NCI-H460 (cell line): ENCODE measurements at places on chromosomes 16 and 17.
A peak's percentile ranks its signal among the peaks of the same experiment; 100 is the strongest.

GRCh38 chr17:76407509-76407908 lies 23.1 kb downstream of the SPHK1 start:
- DNase-seq: no peak

- no peak for DNase-seq
These were observed 14.4 kb upstream of the CD300E start for GRCh38 chr17:74637926-74638325.

DNA sequence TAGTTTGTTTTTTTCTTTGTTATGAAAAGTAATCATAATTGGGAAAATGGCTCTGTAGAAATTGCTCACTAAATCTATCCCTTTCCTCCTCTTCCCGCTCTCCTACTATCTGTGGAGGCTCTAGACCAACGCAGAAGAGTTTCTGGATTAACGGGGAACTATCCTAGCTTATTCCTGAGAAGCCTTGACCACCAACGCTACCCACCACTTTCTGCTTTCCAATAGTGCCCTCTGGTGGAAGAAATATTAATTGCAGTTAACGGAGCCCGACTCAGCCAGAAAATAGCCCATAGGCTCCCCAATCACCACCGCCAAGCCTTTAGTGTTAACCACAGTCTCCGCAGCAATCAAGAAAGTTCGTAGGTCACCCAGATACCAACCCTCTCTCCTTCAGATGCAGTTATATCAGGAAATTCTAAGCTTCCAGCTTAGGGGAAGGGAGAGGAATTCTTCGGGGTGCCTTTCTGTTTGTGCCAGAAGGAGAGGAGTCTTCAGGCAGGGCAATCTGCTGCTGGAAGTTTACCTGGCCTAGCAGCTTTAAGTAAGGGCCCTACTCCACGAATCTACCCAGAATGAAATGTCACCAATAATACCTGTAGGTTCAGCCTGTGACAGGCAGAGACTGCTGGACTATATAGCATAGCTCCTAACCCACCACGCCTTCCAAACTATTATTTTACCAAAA lies 23.0 kb upstream of the NSRP1 start:
- DNase-seq: peak; percentile 75

DNA sequence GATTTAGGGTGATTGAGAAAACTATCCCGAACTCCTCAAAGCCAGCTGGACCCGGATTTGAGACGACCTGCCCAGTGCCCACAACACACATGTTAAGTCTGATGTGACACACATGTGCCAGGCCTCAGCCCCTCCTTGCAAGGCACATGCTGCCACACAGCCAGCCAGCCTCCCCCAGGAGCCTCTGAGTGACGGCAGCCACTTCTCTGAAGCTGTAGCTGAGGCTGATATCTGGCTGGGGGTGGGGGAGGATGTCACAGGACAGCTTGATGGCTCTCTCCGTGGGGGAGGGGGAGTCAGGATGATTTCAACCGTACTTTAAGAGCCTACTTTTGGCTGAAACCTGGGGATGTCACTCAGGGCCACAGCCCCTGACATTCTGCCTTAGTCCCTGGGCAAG lies 40.9 kb downstream of the SRCIN1 start:
- DNase-seq: no peak

- no peak for DNase-seq
These were observed at the start of gene SOX15 for GRCh38 chr17:7589891-7590691. Gene SOX15 (minus strand): TSS chr17:7590094. CDS start chr17:7589676, 418 bp downstream.

- DNase-seq: no peak
These were observed 275.8 kb downstream of the FOXL1 start for GRCh38 chr16:86854058-86854621.

DNA sequence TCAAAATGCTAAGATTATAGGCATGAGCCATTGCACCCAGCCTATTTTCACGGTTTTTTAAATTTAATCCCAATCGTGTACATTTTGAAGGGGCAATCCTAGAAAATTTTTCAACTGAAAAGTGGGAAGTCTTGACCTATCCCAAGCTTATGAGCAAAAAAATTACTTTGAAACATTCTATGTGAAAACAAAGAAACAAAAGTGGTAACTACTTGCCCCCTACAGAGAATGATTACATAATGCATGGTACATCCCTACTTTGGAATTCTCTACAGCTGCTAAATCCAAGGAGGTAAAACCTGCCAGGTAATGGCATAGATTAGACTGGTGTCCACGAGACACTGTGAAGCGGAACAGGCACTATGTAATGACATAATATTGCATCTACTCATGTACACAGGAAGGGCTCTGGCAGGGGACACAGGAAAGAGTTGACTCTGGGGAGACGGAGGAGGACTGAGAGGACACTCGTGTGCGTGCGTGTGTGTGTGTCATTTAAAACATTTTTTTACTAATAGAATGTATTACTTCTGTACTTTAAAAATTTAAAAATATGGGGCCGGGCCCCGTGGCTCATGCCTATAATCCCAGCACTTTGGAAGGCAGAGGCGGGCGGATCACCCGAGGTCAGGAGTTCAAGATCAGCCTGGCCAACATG lies 15.7 kb downstream of the ASGR2 start:
- DNase-seq: no peak

- DNase-seq: peak; percentile 11
These were observed 133.0 kb upstream of the GSE1 start for GRCh38 chr16:85479972-85480726.

DNA sequence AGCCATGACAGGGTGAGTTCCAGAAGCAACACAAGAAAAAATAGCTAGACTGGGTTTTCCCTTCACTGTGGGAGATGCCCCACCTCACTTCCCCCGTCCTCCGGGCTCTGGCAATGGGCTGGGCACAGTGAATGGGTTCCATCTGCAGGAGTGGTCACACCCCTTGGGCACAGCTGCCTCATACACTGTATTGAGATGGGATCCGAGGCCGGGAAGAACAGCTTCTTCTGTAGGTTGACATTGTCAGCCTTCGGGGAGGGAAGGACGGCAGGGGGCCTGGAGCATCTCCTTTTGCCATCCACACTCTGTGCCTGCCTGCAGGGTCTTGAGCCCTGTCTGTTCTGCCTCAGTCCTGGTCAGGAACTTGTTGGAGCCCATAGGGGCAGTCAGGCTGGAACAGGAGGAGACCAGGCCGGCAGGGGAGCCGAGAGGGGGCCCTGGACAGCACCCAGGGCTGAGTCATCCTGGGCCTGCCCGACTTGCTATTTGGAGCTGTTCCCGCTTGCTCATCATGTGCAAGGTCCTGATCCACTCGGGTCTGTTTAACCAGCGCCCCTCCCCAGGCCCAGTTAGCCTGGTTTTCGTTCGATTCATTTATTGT lies 286.7 kb downstream of the SEC14L1 start:
- no peak for DNase-seq

DNA sequence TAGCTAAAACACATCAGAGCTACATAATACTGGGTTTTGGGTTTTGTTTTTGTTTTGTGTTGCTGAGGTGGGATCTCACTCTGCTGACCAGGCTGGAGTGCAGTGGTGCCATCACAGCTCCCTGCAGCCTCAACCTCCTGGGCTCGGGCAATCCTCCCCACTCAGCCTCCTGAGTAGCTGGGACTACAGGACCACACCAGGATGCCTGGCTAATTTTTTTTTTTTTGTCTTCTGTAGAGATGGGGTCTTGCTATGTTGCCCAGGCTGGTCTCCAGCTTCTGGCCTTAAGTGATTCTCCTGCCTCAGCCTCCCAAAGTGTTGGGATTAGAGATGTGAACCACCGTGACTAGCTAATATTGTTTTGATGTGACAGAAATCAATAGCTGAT lies 6.2 kb downstream of the MEAK7 start:
- DNase-seq: no peak

DNA sequence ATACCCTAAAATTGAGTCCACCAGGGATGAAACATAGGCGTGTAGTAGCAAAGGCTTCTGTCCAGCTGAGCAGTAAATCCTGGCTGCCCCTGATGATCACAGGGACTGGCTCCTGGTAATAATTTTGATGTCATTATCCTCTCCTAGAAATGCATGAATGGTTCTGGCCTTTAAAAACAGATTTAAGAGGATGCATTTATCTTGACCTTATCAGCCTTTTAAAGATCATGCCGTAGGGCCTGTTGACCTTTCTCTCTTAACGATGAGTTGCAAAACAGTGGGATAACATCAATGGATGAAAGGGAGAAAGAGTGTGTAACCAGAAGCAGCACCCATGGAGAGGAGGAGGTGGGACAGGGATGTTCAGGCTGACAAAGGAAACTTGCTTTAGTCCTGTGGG lies 128.5 kb downstream of the CA10 start:
- no peak for DNase-seq

- DNase-seq: no peak
These were observed 13.8 kb upstream of the CDR2 start for GRCh38 chr16:22388101-22388644.

DNA sequence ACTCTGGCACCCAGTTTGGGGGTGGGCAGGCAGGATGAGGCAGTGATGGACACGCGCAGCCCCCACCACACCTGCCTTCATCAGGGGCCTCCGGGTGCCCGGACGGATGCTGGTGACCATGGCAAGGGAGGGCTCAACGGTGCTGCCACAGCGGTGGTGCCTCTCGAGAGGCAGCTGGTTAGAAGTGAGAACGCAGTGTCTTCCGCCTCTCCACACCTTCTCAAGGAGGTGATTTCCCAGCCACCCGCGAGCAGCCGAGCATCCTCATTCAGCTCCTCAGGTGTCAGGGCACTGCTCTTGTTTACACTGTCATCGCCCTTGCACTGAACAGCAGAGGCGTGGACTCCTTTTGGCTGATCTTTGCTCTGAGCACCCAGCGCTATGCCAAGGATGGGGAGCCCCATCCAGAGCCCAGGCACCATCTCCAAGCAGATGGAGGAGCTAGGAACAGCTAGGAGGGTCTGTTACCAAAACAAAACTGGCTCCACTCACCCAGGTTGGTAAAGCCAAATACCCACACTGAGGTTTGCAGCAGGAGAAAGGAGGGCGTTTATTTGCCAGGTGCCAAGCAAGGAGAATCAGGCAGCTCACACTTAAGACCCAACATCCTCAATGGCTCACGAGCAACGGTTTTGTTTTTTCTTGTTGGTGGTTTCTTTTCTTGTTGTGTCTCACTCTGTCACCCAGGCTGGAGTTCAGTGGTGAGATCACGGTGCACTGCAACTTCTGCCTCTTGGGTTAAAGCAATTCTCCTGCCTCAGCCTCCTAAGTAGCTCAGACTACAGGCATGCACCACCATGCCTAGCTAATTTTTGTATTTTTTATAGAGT lies 174.3 kb upstream of the TNRC6C start:
- no peak for DNase-seq

DNA sequence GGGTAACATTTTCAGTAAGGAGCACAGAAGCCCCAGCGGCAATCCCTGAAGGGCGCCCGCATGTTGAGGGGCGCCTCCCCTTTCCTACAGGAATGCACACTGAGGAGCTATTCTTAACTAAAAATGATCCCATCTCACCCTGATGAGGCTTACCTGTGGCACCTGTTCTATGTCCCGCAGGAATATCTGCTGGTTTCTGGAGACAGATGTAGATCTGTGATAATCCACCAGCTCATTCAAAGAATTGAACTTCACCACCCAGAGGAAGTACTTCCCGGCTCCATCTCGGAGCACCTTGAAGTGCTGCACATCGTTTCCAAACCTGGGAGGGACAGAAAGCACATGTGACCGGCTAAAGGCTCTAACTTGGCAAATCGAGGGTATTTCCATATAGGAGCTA lies 32.3 kb upstream of the SLC25A19 start:
- no peak for DNase-seq

DNA sequence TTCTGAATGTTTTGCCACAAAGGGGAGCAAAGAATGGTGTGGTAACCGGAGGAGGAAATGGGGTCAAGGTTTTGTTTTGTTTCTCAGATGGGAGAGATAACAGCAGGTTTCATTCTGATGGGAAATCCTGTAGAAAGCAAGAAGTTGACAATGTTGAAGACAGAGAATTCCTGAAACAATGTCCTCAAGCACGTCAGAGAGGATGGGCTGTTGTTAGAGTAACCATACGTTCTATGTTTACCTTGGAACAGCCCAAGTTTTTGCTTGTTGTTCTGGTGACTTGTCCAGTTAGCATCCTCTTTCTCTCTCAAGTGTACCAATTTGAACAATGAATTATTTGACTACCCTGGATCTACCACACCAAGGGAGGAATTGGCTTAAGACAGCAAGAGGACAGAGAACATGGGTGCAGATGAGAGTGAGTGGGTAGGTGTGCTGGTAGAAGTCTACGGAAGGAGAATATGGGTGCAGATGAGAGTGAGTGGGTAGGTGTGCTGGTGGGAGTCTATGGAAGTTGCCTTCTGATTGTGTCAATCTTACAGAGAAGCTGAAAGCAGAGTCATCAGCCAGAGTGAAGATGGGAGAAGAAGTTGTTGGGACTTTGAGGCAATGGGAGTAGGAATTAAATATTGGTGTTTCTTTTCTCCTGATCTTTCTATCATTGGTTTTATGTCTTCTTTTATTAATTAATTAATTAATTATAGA lies 14.8 kb upstream of the NSRP1 start:
- DNase-seq: no peak

- DNase-seq: no peak
These were observed 175.8 kb downstream of the NPIPB11 start for GRCh38 chr16:29230671-29231096.

DNA sequence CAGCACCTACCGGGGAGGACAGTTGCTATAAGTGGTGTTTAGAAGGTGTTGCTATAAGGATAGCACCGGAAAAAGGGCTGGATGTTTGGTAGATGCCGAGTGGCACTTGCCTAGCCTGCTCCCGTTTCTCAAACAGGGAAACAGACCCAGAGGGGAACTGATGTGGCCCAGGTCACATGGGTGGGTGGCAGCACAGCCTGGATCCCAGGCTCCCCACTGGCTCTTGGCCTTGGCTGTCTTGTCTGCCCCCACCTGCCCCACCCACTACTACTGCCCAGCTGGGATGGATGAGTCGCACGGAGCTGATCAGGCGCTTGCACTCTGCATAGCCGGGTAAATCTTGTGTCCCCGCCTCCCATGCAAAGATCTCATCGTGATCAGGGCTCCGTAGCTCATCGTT lies 7.2 kb downstream of the SMTNL2 start:
- no peak for DNase-seq

- no peak for DNase-seq
These were observed 48.9 kb upstream of the TMEM97 start for GRCh38 chr17:28270055-28270454.

- peak; percentile 17 for DNase-seq
These were observed 82.0 kb upstream of the PLCG2 start for GRCh38 chr16:81696961-81697615.

GRCh38 chr17:41256291-41256685 lies 1.1 kb downstream of the KRTAP9-9 start:
- no peak for DNase-seq

- DNase-seq: no peak
These were observed 39.7 kb downstream of the MRTFB start for GRCh38 chr16:14110728-14111251.

GRCh38 chr17:18974407-18975149 lies 22.6 kb downstream of the SLC5A10 start:
- no peak for DNase-seq

GRCh38 chr17:4142107-4142900 lies 526 bp downstream of the ZZEF1 start:
- DNase-seq: no peak
